Osteoblast (primary cell): ENCODE measurements at places on chromosomes 4 and X. TPM values are rescaled to one million over a fixed set of nuclear protein-coding genes. Genes with fewer than 3 reads are reported as not detected.

Gene RRH
- under 0.01 TPM in 1 of 2 replicates, not detected in the other for total RNA-seq

Gene TRO
- total RNA-seq: 22.4 and 25.6 TPM in 2 replicates

Gene GABRA4
- total RNA-seq: under 0.01 TPM in 1 of 2 replicates, not detected in the other

DNA sequence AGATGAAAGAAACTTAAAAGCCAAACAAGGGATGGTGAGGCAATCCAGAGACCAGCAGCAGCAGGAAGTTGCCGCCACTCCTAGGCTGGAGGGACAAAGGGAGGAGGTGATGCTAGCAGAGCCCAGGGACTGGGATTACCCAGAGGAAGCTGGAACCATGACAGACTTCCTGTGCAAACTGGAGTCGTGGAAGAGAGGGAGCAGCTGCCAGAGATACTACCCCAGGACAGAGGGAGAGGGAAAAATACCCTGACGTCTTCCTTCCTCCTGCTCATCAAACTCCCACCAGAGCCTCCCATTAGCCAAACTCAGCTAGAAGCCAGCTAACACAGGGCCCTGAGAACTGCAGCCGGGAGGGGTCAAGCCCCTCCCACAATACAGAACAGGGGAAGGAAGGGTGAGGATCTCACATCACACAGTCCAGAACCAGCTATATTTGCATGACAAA is 101.2 kb upstream of the KLF3 start:
- DNase-seq: no peak

DNA sequence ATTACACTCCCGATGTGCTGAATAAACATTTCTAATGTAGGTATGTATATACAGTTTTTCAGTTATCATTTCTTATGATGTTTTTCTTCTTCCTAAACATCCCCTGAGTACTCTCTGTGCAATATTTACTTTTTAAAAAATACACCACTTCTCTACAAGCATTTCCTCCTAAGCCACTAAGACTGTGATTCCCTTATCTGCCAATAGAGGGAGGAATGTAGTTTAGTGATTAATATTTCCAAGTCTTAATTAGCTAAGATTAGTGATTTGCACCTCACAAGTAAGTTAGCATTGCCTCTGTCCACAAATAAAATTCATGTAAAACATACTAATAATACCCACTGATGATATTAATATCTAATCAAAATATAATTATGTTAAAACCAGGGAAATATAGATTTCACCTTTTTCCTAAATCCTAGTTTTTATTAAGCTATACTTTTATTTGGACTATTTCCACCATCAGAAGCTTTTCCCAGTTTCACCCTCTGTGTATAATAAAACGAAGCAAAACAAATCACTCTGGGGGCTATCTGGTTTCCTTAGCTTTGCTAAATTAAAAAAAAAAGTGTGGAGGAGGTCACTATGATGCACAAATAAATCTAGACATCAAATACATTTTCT is 909.1 kb downstream of the FAT4 start:
- no peak for DNase-seq

DNA sequence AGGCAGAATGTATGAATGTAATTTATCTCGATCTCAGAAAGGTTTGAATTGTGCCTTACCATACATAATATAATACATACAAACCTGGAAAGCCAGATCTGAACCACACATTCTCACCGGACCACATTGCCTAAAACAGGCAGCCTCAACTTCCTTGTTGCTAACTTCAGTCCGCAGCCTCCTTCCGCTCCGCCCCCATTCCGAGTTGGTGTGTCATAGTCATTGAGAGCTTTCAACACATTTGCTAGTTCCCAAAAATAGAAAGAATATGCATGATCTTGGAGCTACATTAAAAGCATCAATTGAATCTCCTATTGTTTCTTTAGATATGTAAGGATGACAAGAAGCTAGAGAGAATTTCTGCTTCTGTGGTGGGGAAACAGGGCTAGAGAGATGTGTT is 127.2 kb downstream of the ARHGEF9 start:
- DNase-seq: no peak
